ENCODE measurements at places on chromosomes 7 and 10.
A peak's percentile ranks its signal among the peaks of the same experiment; 100 is the strongest.

- DNase-seq = no peak
Measured at GRCh38 chr7:21094589-21094988, 307.9 kb upstream of the SP8 start.

- DNase-seq = no peak
Measured at GRCh38 chr10:83545901-83546391, 593.4 kb upstream of the GHITM start.

GRCh38 chr10:60230892-60231291 is 158.8 kb downstream of the ANK3 start:
- no peak for DNase-seq

- no peak for DNase-seq
Measured at GRCh38 chr7:150871601-150872000, 19.3 kb downstream of the AOC1 start.

DNA sequence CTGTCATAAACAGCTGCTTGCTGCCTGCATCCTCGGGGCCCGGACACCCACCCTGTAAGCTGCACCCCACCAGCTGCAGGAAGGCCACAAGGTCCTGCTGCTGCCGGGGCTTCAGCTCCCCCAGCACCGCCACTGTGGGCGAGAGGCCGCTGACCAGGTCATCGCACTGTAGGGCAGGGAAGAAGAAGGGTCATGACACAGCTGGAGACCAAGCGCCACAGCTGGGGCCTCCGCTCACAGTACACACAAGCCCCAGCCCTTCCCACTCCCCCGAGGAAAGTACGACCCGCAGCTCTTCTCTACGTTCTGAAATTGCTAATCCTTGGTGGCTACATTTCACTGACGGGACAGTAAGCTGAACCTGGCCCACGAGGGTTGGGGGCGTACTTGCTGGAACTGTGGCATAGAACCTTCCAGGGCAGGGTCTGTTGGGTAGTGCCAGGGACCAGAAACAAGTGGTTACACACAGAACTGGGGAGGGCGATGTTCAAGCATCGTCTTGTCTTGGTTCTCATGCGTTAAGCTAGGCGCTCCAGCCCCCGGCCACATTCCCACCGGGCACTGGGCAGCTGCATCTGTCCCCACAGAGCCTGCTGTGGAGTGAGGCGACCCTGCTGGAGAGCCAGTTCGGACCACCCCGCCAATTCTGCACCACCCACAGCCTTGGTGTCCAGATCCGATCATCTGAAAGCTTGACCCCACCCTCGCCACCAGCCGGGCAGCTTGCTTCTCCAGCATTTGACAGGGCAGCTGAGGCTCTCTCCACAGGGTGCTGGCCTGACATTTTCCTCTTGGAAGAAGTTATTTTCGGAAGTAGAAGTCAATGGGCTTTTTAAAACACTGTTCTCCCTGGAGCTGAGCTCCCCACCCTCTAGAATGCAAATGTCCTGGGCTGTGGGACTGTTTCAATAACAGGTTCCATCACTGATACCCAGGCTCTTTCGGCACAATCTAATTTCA is 50.8 kb downstream of the GSDME start:
- no peak for DNase-seq

GRCh38 chr10:125038637-125039036 is 96.7 kb downstream of the ZRANB1 start:
- DNase-seq = no peak

- DNase-seq = no peak
Measured at GRCh38 chr10:91864099-91864498, 45.2 kb downstream of the FGFBP3 start.

- DNase-seq = no peak
Measured at GRCh38 chr7:124152859-124153692, 120.2 kb upstream of the TMEM229A start.

GRCh38 chr10:93865794-93866425 is 27.9 kb upstream of the SLC35G1 start:
- DNase-seq = peak; percentile 45

DNA sequence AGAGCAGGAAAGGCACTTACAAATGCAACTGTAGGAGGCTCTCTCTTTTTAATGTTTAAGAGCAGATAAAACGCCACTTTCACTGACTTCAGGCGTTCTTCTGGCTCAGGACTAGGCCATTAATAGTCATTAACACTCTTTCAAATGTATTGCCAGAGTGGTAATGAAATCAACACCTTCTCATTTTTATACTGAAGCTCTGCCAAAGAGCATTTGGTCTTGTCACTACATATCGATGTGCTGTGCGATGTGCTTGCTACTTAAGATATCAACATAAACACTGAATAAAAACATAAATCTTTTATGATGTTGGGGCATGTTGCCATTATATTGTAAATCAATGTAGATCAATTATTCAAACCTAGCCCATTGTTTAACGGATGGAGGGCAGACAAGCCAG is 634.7 kb downstream of the ARL4A start:
- peak; percentile 14 for DNase-seq

DNA sequence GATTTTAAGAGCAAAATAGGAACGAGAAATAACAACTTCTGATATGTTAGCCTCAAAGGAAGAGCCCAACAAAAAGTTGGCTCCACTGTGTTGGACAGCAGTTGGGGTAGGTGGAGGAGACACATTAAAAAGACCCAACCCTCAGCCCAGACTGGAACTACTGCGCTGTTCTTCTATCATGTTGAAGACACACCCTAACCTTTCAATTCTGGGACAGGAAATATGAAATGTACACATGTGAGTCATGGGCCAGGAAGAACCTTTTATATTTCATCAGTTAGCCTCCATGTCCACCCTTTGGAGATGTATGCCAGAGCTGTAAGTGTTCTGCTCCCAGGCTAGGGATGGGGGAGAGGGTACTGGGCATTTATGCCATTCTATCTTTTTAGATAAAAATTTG is 22.1 kb downstream of the CLDN12 start:
- DNase-seq = no peak

DNA sequence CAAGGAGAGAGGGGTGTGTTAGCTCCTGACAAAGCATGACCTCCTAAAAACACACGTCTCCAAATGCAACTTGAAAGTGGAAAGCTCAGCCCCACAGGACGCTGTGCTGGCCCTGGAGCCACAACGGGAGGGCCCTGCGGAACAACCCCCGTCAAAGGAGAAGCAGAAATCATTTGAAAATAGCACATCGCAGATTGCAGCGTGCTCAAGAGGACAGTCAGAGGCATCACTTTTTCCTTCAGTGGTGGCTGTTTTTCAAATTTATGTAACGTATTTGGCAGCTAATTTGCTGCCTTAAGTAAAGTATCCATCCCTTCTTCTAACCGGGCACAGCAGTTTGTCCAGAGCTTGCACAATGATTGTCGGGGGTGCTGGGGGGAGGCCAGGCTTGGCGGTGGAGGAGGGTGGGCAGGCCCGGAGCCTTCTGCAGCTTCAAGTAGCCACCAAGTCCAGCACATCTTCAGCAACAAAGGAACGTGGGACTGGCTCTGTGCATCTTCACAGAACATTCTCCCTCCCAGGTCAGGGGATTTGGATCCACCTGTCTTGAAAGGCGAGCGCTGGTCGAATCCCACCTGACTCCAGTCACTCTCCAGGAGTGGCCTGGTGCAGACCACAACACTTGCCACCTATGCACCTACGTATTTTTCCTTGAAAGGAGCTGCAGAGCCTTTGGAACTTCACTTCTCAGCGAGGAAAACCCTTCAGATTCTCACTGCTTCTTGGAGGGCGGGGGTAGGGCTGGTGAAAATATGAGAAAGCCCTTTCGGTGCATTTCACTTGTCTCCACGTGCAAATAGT is 346.3 kb downstream of the DNAJB6 start:
- DNase-seq = no peak

DNA sequence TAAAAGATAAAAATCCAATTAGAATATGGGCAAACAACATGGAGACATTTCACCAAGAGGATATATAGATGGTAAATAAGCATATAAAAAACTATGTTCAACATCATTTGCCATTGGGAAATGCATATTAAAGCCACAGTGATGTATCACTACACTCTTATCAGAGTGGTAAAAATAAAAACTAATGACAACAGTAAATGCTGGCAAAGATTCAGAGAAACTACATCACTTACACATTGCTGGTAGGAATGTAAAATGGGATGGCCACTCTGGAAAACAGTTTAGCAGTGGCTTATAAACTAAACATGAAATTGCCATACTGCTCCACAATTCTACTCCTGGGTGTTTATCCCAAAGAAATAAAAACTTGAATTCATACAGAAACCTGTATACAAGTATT is 59.2 kb downstream of the CROT start:
- DNase-seq = no peak

- DNase-seq = no peak
Measured at GRCh38 chr10:21929070-21929469, 74.5 kb downstream of the DNAJC1 start.

DNA sequence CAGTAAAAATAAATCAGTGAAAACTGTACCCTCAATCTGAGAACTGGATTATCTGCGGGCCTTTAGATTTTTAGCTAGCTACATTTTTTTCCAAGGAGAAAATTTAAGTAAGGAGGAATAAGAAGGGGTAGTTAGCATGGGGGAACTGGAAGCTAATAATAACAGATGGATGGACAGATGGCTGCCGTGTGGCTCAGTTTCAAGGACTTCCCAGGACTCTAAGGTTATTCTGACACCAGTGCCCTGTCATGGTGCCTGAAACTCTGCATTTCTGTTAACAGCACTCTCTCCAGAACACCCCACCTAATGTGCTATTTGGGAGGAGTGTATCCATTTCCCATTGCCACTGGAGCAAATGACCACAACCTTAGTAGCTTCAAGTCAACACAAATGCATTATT is 75.7 kb upstream of the PDE1C start:
- DNase-seq = no peak

DNA sequence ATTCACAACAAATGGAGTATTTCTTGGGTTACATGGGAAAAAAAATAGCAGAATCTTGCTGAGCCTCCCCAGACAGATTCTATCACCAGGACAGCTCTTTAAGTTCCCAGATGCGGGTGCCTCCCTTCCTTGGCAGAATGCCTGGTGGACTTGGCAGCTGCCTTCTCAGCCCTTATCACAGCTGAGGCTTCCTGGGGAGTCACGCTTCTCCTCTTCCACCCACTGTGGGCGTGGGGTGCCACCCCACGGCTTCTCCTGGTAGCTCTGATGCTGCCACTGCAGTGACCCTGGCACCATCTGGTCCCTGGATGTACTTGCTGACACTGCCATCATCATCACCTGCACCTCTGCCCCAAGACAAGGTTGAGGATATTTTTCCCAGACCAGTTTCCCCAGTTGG is 16.2 kb upstream of the NME8 start:
- peak; percentile 7 for DNase-seq

GRCh38 chr7:39609113-39609934 is 14.0 kb upstream of the RALA start:
- DNase-seq = no peak

GRCh38 chr7:142511374-142511773 is 237.9 kb upstream of the PRSS1 start:
- no peak for DNase-seq

GRCh38 chr7:111027396-111027795 is 63.5 kb upstream of the LRRN3 start:
- no peak for DNase-seq

DNA sequence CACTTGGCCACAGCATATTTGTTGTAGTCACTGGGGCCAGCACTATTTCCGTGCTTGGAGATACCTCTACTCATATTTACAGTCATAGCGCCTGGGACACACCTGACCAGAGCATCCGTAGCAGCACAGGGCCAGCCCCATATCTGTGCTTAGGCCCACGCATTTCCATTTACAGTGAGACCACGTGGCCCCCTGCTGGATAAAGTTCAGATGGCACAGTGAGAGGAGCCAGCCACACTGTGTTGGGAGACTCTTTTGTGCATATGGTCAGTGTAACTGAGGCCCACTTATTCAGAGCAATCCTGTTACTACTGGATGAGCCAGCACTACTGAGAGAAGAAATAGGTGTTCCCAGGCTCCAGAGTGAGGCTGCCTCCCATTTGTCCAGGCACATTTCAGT is 455.3 kb downstream of the REEP3 start:
- peak; percentile 25 for DNase-seq

DNA sequence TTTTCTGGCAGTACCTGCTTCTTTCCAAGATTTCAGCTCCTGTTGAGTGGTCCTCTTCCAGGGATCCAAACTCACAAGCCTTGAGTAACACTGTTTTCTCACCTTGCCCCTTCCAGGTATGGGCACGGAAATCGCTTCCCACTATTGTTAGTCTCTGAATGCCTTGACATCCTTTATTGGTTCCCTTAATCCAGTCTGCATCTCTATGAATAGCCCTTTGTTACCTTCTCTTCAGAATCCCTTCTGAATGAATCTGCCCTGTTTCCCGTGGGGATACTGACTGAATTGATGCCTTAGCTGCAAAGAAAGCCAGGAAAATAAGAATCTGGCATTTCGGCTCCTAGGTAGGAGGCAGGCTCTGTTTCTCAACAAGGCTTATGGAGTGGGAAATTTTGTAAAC is 467.7 kb downstream of the PLXNA4 start:
- DNase-seq = no peak

GRCh38 chr10:91925022-91925320 is 1.4 kb downstream of the BTAF1 start:
- no peak for DNase-seq

DNA sequence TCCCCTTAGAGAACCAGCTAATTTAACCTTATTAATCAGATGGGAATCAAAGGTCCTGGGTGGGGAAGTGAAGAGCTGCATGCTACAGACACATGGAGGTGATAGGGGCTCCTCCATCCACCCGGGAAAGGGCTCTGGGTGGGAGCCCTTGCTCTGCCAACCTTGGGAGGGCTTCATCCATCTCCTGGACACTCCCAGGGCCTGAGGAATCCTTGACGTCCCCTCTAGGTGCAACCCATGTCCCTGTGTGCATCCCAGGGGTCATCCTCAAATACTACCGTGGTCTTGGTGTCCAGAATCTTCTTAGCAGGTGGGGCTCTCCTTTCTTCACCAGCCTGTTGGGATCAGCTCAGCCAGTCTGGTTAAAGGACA is 55.4 kb upstream of the IGFBP3 start:
- DNase-seq = no peak

- peak; percentile 25 for DNase-seq
Measured at GRCh38 chr7:102404005-102404861, 8.1 kb downstream of the PRKRIP1 start.

DNA sequence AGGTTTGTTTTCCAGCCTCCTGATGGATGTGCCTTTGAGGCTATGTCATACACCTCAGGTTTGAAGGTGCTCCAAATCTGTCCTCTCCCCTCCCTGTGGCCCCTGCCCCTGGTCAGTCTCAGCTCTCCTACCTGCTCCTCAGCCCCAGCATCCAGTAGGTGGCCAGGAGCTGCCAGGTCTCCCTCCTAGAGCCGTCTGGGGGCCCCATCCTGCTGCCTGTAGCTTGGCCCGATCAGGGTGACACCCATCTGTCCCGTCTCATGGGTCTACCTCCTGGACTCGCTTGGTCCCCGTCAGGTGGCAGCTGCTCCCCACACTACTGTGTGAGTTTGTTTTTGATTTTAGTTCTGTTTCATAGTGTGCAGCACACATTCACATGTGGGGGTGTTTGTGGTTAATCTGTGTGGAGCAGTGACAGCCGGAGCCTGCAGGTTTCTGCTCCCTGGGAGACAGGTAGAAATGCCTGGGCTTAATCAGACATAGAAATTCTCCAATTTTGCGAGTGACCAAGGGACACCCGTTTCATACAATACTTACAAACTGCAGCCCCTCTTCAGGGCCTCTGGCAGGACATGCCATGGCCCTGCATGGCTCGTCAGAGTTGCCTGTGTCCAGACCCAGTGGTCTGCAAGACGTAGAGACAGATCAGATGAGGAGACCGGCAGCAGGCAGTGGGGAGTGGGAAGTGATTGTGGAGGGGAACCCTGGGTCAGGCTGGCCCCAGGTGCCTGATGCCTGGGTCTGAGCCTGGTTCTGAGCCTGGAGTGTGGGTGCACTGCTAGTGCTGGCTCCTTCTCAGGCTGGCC is 17.1 kb downstream of the ADCY1 start:
- no peak for DNase-seq
